ENCODE measurements at places on chromosomes 3 and 15. TPM values are rescaled to one million over a fixed set of nuclear protein-coding genes. Genes with fewer than 3 reads are reported as not detected.

- H3K27me3 ChIP-seq: peaks cover 50% of the 10 kb centered on the region
- H3K4me1 ChIP-seq: no peaks in the 10 kb centered on the region
- no peak for DNase-seq
- H3K36me3 ChIP-seq: no peaks in the 10 kb centered on the region
- no peak overlapping the region for H3K27ac ChIP-seq
- H3K4me3 ChIP-seq: no peak overlapping the region
Measured at GRCh38 chr3:138960417-138960852, 13.4 kb downstream of the FOXL2NB start.

- H3K4me3 ChIP-seq: no peak overlapping the region
- DNase-seq: no peak
- no peaks in the 10 kb centered on the region for H3K4me1 ChIP-seq
- no peak overlapping the region for H3K27ac ChIP-seq
Measured at GRCh38 chr3:42228796-42229195, 37.2 kb downstream of the CCK start.

The SLC22A14 gene
- 0.29 TPM for total RNA-seq

- H3K27ac ChIP-seq: no peak overlapping the region
- H3K27me3 ChIP-seq: no peaks in the 10 kb centered on the region
- no peak overlapping the region for H3K4me3 ChIP-seq
- H3K4me1 ChIP-seq: peaks cover 20% of the 10 kb centered on the region
- H3K36me3 ChIP-seq: peaks cover 72% of the 10 kb centered on the region
- DNase-seq: no peak
Measured at GRCh38 chr15:40008061-40008765, 30.8 kb downstream of the SRP14 start.

- no peak for DNase-seq
- no peak overlapping the region for H3K27ac ChIP-seq
- no peak overlapping the region for H3K4me3 ChIP-seq
- no peaks in the 10 kb centered on the region for H3K4me1 ChIP-seq
Measured at GRCh38 chr3:14886101-14886500, 61.3 kb upstream of the NR2C2 start.

DNA sequence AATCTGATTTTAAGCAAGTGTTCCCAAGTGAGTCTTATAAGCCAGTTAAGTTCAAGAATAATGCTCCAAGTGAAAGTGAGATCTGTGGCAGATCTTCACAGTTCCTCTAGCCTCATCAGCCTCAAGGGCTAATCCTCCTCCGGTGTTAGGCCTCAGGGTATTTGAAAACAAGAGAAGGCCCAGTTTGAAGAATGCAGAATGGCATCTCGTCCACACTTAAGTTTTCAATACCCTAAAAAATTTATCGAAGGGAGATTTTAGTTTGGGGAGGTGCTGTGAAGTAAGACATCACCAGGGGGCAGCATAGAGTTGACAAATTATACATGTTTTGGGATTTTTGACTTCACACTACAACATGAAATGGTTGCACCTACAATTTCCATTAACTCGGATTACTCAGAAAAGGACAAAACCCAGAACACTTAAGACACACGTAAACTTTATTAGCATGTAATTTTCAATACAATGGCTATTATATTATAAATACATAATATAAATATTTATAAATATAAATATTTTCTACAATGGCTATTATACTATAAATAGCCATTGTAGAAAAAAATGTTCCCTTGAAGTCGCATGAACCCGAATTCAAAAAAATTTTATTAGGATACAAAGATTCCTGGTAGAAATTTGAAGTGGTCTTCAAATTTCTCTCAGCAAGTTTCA lies 2.3 kb upstream of the TMEM266 start:
- DNase-seq: peak; percentile 86
- peaks cover 43% of the 10 kb centered on the region for H3K27me3 ChIP-seq
- no peak overlapping the region for H3K27ac ChIP-seq
- H3K4me3 ChIP-seq: peak overlapping the region; percentile 62

- DNase-seq: peak; percentile 86
- peaks cover 16% of the 10 kb centered on the region for H3K4me1 ChIP-seq
- H3K4me3 ChIP-seq: peak overlapping the region; percentile 94
- peak overlapping the region; percentile 93 for H3K27ac ChIP-seq
- H3K36me3 ChIP-seq: no peaks in the 10 kb centered on the region
Measured at GRCh38 chr3:49006408-49007067, 653 bp upstream of the WDR6 start.

DNA sequence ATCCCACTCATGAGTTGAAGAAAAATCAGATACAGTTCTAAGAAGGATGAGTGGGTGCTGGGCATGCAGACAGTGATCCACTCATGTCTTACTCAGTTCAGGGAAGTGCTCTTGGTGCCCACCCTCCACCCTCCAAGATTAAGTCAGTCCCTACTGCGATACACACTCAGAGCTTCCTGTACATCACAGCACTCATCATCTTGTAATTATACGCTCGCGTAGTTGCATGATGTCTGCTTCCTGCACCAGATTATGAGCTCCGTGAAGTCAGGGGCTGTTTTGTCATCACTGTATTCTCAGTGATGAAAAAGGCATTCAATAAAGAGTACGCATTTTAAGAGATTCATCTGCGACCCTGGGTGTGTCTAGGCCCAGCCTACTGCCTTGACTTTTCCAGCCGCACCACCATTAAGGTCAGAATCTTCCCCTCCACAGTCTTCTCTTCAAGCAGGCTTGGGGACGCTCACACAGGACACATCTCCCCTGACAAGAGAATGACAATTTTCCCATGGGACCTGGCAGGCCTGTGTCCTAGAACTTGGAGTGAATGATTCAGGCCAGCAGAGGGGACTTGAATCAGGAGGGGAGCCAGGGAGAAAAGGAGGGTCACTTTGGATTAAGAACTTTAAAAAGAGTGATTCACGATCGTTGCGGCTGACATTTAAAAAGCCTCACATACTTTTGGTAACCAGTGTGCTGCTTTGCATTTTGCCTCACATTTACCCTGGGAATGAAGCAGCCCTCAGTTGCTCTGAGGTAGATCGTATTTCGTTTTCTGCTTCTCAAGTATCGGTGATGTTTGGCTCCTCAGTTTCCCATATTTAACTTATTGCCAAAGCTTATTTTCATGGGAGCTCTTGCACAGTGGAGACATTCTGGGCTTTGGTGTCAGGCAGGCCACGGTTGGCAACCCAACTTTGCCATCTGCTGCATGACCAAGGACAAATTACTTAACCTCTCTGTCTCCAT lies 7.9 kb upstream of the PDE8A start:
- peak overlapping the region; percentile 81 for H3K27ac ChIP-seq
- no peaks in the 10 kb centered on the region for H3K27me3 ChIP-seq
- peak overlapping the region; percentile 29 for H3K4me3 ChIP-seq
- H3K36me3 ChIP-seq: no peaks in the 10 kb centered on the region

- H3K27me3 ChIP-seq: no peaks in the 10 kb centered on the region
- DNase-seq: no peak
- H3K4me1 ChIP-seq: peaks cover 16% of the 10 kb centered on the region
- no peak overlapping the region for H3K4me3 ChIP-seq
Measured at GRCh38 chr15:72778796-72779195, 4.8 kb downstream of the ADPGK start.

GRCh38 chr15:67422296-67422695 lies 98.6 kb upstream of the C15orf61 start:
- H3K36me3 ChIP-seq: no peaks in the 10 kb centered on the region
- H3K27me3 ChIP-seq: no peaks in the 10 kb centered on the region
- DNase-seq: no peak
- H3K4me3 ChIP-seq: no peak overlapping the region
- no peaks in the 10 kb centered on the region for H3K4me1 ChIP-seq

DNA sequence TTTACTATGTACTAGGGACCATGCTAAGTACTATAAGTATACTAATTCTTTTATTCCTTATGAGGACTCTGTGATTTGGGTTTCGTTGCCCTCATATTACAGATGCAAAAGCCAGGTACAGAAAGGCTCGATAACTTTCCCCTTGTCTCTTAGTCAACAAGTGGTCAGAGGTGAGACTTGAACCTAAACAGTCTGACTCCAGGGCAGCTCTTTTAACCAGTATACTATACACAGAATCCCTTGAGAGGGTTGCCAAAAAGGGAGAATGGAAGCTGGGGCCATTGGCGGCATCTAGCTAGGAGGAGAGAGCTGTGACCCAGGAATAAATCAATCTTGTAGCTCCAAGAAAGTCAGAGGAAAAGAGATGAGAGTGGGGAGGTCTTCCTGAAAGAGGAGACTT lies 92.4 kb downstream of the TOP2B start:
- no peaks in the 10 kb centered on the region for H3K27me3 ChIP-seq
- no peak overlapping the region for H3K4me3 ChIP-seq
- DNase-seq: no peak

- H3K4me1 ChIP-seq: peaks cover 15% of the 10 kb centered on the region
- H3K36me3 ChIP-seq: no peaks in the 10 kb centered on the region
- DNase-seq: no peak
- no peak overlapping the region for H3K4me3 ChIP-seq
- H3K27me3 ChIP-seq: no peaks in the 10 kb centered on the region
- no peak overlapping the region for H3K27ac ChIP-seq
Measured at GRCh38 chr3:5051772-5052171, 70.3 kb upstream of the ARL8B start.

GRCh38 chr3:151379083-151379734 lies 5.3 kb downstream of the P2RY12 start:
- no peak for DNase-seq
- H3K27ac ChIP-seq: no peak overlapping the region
- peaks cover 5% of the 10 kb centered on the region for H3K4me1 ChIP-seq
- H3K36me3 ChIP-seq: no peaks in the 10 kb centered on the region
- no peak overlapping the region for H3K4me3 ChIP-seq

The NR2E3 gene
- under 0.01 TPM for total RNA-seq

GRCh38 chr15:70023769-70024491 lies 73.8 kb downstream of the TLE3 start:
- H3K4me1 ChIP-seq: peaks cover 16% of the 10 kb centered on the region
- peak overlapping the region; percentile 52 for H3K27ac ChIP-seq
- peaks cover 36% of the 10 kb centered on the region for H3K27me3 ChIP-seq
- peak; percentile 91 for DNase-seq

The ABHD17C gene
- 11.5 TPM for total RNA-seq

GRCh38 chr3:24905266-24905665 lies 410.6 kb upstream of the THRB start:
- H3K4me1 ChIP-seq: no peaks in the 10 kb centered on the region
- no peaks in the 10 kb centered on the region for H3K36me3 ChIP-seq

- no peaks in the 10 kb centered on the region for H3K27me3 ChIP-seq
- H3K4me1 ChIP-seq: peaks cover 11% of the 10 kb centered on the region
- no peaks in the 10 kb centered on the region for H3K36me3 ChIP-seq
- no peak overlapping the region for H3K27ac ChIP-seq
- no peak overlapping the region for H3K4me3 ChIP-seq
Measured at GRCh38 chr3:23859012-23859743, 53.4 kb downstream of the UBE2E1 start.

The FGF12 gene
- total RNA-seq: not detected

The GRAMD2A gene
- not detected for total RNA-seq

- no peak overlapping the region for H3K27ac ChIP-seq
- H3K4me1 ChIP-seq: no peaks in the 10 kb centered on the region
- no peaks in the 10 kb centered on the region for H3K36me3 ChIP-seq
- no peaks in the 10 kb centered on the region for H3K27me3 ChIP-seq
- no peak overlapping the region for H3K4me3 ChIP-seq
Measured at GRCh38 chr3:40705663-40706062, 180.9 kb downstream of the ZNF621 start.

DNA sequence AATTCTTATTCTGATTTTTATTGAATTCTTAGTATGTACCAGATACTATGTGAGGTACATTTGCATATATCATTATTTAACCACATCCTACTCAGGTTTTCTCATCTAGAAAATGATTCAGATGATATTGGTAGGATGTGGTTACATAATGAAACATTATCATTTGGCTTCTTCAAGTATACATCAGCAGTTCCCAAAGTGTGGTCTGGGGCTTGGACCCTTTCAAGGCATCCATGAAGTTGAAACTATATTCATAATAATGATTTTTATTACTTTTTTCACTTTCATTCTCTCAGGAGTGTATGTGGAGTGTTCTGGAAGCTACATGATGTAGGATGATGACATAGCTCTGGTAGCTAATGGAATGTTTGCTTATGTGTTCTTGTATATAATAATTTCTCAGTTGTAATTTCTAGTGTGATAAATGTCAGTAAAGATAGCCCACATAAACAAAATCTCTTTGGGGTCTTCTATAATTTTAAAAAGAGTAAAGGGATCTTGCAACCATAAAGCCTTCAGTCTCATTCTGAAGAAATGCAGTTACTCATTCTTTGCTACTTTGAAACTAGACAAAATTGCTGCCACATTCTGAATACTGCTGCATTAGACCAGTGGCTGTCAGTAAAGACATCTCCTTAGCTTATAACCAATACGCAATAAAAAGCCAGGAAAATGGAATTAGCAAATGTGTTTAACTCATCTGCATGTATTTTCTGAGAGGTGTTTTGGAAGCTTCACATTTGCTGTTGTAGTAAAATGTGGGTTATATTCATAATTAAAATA lies 95.8 kb downstream of the PPARG start:
- no peaks in the 10 kb centered on the region for H3K36me3 ChIP-seq
- DNase-seq: no peak
- H3K27me3 ChIP-seq: no peaks in the 10 kb centered on the region
- H3K27ac ChIP-seq: no peak overlapping the region
- H3K4me1 ChIP-seq: no peaks in the 10 kb centered on the region
- no peak overlapping the region for H3K4me3 ChIP-seq

DNA sequence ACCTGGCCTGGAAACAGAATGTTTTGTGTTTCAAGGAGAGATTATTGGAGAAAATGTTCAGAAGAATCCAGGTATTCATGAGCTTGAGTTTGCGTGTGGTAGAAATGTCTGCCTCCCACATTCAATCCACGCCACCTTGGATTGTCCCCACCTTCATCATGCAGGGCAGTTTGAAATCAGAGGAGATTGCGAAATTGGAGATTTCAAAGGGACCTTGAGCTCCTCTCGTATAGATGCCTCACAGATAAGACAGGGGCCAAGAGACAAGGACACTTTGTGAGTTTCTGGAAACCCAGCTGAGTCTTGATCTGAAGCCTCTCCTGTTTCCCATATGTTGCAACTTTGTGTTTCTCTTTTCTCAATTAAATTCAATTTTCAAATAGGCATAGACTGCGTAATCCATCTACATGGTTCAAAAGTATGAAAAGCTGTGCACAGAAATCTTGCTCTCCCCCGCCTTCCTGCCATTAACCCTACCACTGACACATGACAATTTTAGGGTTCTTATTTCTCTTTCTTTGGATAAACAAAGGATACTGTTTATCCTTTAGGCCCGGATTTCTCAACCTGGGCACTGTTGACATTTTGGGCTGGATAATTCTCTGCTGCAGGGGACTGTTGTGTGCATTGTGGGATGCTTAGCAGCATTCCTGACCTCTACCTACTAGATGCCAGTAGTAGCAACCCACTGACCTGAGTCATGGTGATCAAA lies 53.8 kb downstream of the CMTM8 start:
- no peaks in the 10 kb centered on the region for H3K27me3 ChIP-seq
- no peak overlapping the region for H3K27ac ChIP-seq
- H3K4me3 ChIP-seq: no peak overlapping the region

The EPHB3 gene
- total RNA-seq: 4.1 TPM

- H3K27ac ChIP-seq: no peak overlapping the region
- H3K4me3 ChIP-seq: no peak overlapping the region
Measured at GRCh38 chr15:77664428-77664827, 31.7 kb upstream of the LINGO1 start.

The IFRD2 gene
- 60.4 TPM for total RNA-seq

GRCh38 chr15:76313731-76314130 lies 2.5 kb upstream of the ETFA start:
- peaks cover 2% of the 10 kb centered on the region for H3K27me3 ChIP-seq
- DNase-seq: no peak
- H3K36me3 ChIP-seq: no peaks in the 10 kb centered on the region
